Suppressor macrophage treated with lipopolysaccharide for 4 hours (primary cell): ENCODE measurements at places on chromosomes 13 and 19.
A peak's percentile ranks its signal among the peaks of the same experiment; 100 is the strongest.

- DNase-seq, result no peak
Measured at GRCh38 chr19:5352229-5352763, 11.7 kb upstream of the PTPRS start.

DNA sequence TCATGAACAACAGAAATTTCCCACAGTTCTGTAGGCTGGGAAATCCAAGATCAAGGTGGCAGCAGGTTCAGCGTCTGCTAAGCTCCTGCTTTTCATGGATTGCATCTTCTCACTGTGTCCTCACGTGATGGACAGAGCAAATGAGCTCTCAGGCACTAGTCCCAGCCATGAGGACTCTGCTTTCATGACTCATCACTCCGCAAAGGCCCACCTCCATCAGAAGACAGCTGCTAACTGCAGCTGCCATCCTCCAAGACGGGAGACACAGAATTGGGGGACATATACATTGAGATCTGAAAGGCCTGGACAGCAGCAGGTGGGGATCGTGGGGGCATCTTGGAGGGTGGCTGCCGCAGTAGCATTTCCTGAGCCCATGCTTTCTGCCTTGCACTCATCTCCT lies 44.4 kb upstream of the SPATA13 start:
- DNase-seq, result no peak

DNA sequence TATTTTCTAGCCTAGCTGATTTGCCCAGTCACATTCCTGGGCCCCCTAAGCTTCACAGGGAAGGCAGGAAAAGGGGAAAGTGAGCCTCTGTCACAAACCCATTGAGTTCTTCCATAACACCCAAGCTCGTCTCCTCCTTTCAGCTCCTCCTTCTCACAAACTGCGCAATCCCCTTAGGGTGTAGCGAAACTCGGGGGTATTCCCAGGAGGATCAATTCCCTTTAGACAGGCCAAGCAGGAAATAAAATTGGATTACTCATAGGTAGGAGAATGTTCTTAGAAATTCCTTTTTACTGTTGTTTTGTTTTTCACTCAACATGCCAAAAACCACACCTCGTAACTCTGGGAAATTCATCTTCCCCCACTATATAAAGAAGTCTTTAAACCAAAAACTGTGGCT lies 139.3 kb downstream of the IRS2 start:
- DNase-seq, result no peak

- no peak for DNase-seq
Measured at GRCh38 chr19:2774083-2774679, 8.9 kb downstream of the SGTA start.

DNA sequence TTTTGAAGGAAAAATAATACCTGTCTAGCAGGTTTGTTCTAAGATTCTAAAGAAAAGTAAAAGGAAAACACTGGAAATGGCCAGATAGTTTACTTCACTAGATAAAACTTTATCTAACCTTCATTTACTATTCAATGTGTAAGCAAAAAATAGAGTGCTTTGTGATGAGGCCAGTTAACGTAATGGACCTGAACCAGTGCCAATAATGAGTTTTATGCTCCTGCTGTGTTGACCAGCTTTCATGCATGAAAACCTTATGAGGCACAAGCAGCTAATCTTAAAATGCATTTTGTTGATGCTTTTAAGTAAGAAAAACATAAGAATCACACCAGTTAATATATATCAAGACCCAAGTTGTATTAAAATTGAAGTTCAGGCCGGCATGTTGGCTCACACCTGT lies 617.2 kb upstream of the GPC6 start:
- no peak for DNase-seq

DNA sequence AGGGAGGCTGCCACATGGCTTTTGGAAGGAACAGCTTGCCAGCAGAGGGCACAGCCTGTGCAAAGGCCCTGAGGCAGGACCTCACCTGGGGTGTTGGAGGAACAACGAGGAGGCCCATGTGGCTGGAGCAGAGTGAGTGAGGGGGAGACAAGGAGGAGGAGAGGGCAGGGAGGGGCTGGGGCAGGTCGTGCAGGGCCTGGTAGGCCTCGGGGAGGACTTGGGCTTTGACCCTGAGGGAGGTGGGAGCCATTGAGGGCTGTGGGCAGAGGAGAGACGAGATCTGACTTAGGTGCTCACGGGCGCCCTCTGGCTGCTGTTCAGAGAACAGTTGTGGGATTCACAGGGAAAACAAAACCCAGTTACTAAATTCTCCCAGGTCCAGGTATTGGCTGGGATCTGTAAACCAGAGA lies 25.2 kb downstream of the ZNRF4 start:
- DNase-seq, result peak; percentile 25

- DNase-seq, result peak; percentile 72
Measured at GRCh38 chr19:35223084-35223790, 5.3 kb downstream of the FAM187B start.

- DNase-seq, result no peak
Measured at GRCh38 chr13:81382246-81382645, 1041.3 kb upstream of the SPRY2 start.

GRCh38 chr13:35769812-35770211 lies 293.3 kb upstream of the MAB21L1 start:
- no peak for DNase-seq

GRCh38 chr19:17153996-17154395 lies 61.2 kb upstream of the USE1 start:
- DNase-seq, result no peak

GRCh38 chr13:31242916-31243315 lies 43.1 kb downstream of the B3GLCT start:
- no peak for DNase-seq

DNA sequence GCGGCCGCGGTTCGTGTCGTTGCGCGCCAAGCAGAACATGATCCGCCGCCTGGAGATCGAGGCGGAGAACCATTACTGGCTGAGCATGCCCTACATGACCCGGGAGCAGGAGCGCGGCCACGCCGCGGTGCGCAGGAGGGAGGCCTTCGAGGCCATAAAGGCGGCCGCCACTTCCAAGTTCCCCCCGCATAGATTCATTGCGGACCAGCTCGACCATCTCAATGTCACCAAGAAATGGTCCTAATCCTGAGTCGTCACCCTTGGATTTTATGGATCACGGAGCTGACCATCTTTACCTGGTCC lies 475 bp downstream of the MRPL57 start:
- no peak for DNase-seq

- no peak for DNase-seq
Measured at GRCh38 chr13:73879346-73880015, 254.7 kb downstream of the KLF12 start.

DNA sequence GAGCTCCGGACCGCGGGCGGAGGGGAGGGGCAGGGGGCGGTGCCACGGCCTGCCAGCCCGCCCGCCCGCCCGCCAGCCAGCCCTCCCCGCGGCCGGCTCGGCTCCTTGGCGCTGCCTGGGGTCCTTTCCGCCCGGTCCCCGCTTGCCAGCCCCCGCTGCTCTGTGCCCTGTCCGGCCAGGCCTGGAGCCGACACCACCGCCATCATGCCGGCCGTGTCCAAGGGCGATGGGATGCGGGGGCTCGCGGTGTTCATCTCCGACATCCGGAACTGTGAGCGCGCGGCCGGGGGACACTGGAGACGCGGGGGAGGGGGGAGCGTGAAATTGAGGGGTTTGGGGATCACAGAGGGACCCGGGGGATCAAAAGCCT lies at the start of gene AP2A1:
AP2A1 (plus strand) TSS at position 72 of the 370 bp plus-strand sequence; CDS start at position 205, 133 bp downstream.
- no peak for DNase-seq

DNA sequence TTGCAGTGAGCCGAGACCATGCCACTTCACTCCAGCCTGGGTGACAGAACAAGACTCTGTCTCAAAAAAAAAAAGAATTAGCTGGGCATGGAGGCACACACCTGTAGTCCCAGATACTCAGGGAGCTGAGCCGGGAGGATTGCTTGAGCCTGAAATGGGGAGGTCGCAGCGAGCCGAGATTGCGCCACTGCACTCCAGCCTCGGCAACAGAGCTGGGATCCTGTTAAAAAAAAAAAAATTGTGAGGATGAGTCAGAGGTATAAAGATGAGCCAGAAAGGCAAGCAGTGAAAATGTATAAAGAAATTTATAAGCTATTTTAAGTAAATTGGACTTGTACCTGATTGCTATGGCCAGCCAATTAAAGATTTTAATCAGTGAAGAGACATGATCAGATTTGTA lies 21.1 kb downstream of the KBTBD6 start:
- no peak for DNase-seq

DNA sequence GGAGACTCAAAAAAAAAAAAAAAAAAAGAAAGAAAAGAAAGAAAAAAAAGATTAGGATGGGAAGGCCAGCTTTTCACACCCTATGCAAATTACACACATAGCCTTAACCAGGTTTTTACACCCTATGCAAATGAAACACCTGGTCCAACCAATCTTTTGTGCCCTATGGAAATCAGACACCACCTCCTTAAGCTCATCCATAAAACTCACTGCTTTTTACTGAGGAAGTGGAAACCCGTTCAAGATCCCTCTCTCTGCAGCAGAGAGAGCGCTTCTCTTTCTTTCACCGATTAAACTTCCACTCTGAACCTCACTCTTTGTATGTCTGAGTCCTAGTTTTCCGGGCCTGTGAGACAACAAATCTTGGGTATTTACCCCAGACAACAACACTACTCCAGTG lies 25.3 kb upstream of the HOMER3 start:
- DNase-seq, result no peak

DNA sequence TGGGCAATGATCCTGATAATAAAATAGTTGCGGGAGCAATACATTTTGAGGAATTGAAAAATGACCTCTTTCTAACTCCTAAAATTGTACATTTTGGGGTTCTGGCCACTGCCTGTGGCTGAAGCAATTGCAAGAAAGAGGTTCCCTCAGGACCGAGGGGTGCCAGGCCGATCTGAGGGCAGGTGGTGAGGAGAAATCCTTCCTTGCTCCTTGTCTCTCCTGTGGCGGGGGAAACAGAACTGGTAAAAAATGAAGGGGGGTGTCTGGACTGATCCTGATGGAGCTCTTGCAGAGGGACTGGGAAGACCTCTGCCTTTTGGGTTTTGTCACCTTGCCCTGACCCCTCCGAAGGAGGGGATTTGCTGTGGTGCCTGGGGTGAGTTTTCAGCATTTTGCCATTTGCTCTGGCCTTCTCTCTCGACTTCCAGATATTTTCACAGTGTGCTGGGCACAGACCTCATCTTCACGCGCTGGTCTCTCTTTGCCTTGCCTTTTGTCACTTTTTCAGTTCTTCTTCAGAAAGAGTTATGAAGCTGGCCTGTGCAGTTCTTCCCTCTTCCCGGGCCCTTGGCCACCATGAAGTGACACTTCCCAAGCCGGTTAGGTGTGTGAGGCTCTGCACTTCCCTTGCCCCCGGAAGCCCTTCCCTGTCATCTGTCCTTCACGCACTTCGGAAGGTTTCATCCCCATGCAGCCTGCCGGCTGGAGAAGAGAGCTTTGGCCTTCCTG lies 22.2 kb downstream of the NFIX start:
- DNase-seq, result no peak

- no peak for DNase-seq
Measured at GRCh38 chr13:112101360-112101930, 34.5 kb downstream of the SOX1 start.

GRCh38 chr13:80881495-80881894 lies 540.6 kb upstream of the SPRY2 start:
- DNase-seq, result no peak

GRCh38 chr13:25095851-25096453 lies at the start of gene PABPC3:
TSS of gene PABPC3 (plus strand) at chr13:25096136. CDS start at chr13:25096199, 63 bp downstream.
- DNase-seq, result peak; percentile 9

DNA sequence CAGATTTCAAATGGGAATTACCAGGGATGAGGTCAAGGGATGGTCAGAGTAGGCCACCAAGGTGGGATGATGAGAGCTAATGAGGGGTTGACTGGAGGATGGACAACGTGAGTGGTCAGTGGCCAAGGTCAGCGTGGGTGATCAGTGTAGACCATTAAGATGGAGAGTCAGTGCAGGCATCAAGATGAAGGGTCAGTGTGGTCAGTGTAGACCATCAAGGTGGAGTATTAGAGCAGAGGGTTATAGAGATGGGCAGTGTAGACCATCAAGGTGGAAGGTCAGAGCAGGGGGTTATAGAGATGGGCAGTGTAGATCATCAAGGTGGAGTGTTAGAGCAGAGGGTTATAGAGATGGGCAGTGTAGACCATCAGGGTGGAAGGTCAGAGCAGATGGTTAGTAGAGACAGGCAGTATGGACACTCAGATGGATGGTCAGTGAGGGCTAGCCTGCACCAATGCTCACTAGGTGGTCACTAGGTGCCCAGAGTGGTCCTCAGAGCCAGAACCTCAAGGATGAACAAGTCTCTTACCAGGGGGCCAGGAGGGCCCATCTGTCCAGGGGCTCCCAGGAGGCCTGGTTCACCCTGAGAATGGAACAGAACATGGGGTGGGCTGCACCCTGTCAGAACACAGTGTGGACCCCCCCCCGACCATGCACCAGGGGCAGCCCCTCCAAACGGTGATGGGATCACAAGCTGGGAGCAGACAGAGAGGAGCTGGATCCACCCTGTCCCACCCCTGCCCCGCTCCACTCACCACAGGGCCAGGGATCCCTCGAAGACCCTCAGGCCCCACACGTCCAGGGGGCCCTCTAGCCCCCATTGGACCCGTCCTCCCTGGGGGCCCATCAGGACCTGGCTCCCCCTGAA lies 32.7 kb upstream of the OLFM2 start:
- no peak for DNase-seq

- no peak for DNase-seq
Measured at GRCh38 chr19:10965398-10965797, 4.6 kb downstream of the SMARCA4 start.

DNA sequence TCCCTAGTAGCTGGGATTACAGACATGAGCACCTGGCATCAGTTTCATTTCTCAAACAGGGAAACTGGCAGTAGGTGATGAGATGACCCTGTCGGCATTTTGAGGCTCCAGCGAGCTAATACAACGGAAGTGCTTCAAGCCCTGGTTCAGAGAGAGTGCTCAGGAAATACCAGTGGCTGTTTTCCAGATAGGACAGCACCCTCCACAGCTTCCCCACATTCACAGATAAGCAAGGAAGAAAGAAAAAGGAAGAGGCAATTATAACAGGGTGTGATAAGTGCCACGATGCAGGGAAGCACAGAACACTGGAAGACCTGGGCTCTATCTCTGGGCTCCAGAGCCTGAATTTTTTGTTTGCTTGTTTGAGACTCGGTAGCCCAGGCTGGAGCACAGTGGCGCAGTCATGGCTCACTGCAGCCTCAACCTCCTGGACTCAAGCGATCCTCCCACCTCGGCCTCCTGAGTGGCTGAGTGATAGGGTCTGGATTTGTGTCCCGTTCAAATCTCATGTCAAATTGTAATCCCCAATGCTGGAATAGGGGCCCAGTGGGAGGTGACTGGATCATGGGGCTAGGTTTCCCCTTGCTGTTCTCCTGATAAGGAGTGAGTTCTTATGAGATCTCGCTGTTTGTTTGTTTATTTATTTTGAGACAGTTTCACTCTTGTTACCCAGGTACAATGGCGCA lies 43.5 kb downstream of the PIN1 start:
- no peak for DNase-seq

DNA sequence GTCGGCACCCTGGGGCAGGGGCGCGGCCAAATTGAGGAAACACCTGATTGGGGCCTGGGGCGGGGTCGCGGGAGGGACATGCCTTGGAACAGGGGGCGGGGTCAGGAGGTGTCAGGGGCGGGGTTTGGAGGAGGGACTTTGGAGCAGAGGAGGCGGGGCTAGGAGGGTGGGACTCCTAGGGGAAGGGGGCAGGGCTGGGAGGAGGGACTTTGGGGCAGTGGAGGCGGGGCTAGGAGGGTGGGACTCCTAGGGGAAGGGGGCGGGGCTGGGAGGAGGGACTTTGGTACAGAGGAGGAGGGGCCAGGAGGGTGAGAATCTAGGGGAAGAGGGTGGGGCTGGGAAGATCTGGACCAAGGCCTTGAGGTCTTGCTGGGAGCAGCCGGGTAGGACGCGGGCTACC lies 21.9 kb downstream of the GRIN2D start:
- DNase-seq, result peak; percentile 93
